ENCODE measurements at places on chromosomes 2 and 18.

- DNase-seq: no peak
Measured at GRCh38 chr2:60852282-60852860, 29.0 kb upstream of the REL start.

DNA sequence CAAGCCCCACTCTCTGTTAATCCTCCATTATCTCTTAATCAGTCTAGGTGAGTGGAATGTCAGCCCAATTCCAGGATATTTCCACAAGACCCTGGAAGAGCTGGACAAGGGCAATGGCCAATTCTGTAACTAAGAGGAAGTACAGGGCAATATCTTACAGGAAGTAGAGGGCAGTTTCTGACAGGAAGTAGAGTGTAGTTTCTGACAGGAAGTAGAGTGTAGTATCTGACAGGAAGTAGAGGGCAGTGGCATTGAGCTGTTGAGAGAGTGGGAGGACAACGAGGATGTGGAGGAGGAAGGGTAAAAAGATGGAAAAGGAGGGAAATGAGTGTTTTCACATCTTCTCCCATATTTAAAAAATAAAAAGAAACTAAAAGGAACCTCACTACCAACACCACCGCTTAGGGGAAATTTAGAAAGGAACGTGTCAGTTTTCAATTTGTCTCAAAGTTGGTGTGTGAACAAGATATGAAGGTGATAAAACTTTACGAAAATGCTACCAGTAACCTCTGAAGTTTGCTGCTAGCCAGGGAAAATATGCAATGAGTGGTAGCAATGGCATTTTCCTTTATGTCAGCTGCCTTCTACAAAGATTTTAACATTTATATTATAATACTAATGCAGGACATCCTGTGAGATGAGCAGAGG, 430.9 kb upstream of the HNRNPA3 start:
- no peak for DNase-seq

GRCh38 chr2:191351298-191351697, 106.1 kb downstream of the MYO1B start:
- no peak for DNase-seq

DNA sequence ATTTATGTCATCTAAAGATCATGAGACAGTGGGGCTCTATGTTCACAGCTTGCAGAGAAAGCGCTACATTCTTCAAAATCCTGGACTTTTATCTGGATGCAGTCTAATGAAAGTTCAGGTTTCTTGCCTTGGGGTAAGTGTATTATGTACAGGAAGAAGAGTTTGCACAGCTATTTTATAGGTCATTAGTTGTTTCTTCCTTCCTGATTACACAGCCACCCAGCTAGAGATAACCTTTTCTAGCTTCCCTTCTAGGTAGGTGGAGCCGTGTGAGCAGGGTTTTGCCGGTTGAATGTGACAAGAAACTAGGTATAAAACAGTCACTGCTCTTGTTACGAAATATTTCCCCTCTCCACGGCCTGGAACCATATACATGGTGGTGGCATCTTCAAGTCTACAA, 800.8 kb upstream of the SOX11 start:
- no peak for DNase-seq

DNA sequence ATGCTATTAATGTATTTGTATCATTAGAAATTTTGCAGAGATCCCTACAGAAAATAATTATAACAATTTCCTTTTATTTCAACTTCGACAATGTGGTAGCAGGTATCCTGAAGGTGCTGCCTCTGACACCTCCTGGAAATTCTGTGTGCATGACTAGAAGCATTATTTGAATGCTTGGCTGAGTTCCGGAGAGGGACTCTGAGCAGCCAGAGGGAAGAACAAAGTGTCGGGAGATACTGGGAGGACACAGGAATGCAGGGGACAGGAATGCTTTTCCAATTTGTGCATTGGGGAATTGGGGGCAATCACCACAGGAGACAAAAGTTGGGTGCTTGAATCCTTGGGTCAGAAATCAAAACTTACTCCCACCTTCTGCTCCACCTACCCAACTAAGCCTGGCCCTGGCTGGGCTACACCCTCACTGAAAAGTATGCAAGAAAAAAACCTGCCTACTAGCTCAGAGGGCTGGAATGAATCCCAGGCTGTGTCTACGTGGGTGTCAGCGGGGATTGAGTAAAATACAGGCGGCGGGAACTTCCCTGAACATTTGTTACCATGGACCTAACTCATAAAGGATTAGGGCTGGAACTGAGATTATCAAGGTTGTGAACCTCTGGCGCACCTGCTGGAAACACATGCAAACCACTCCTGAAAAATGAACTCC, 299.3 kb downstream of the SOX11 start:
- DNase-seq: no peak

DNA sequence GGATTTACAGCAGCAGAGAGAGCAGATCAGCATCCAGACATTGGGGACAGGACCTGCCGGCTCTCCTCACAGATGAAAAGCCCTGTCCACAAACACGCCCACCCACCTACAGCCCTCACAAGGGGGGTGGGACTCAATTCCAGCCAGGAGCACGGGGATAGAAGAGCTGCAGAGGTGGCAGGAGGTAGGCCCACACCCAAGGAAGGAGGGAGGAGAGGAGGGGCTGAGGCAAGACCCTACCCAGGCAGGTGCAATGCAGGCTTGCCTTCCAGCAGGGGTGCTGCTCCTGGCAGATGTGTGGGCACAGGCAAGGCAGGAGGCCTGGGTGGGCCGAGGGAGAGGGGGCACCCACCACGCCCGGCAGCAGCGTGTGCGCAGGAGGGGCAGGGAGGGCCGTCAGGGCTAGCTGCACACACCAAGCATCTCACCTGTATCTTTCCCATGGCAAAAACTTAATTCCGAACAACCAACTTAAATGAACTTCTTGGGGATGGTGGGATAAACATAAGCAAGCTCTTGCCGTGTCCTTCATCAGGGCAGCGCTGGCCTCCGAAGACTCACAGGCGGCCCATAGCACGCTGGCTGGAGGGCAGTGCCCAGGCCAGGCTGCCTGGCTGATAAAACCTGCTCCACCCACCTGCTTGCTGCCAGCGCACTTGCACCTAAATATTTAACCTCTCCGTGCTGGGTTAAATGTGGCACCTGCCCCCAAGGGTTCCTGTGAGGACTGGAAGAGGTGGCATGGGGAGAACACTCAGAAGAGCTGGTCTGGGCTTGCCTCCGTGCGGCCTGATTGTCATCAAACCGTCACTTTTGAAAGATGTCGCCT, 219.5 kb downstream of the HDAC4 start:
- DNase-seq: no peak

GRCh38 chr2:240499309-240500301, 58.2 kb downstream of the ANKMY1 start:
- DNase-seq: no peak

- no peak for DNase-seq
Measured at GRCh38 chr2:197034292-197034691, 107.8 kb upstream of the PGAP1 start.

- no peak for DNase-seq
Measured at GRCh38 chr2:15794608-15795134, 145.7 kb upstream of the MYCN start.

- no peak for DNase-seq
Measured at GRCh38 chr2:104923665-104924064, 69.8 kb downstream of the POU3F3 start.

All from NCI-H226 (cell line).